Amniotic epithelial cell (primary cell): ENCODE measurements at places on chromosomes 16 and 17.
A peak's percentile ranks its signal among the peaks of the same experiment; 100 is the strongest.

- DNase-seq, result no peak
These were observed 101.1 kb downstream of the XYLT1 start for GRCh38 chr16:17369421-17370222.

GRCh38 chr16:81513204-81514040, 68.8 kb downstream of the CMIP start:
- no peak for DNase-seq

GRCh38 chr17:61414141-61414935, 14.7 kb downstream of the TBX2 start:
- no peak for DNase-seq

DNA sequence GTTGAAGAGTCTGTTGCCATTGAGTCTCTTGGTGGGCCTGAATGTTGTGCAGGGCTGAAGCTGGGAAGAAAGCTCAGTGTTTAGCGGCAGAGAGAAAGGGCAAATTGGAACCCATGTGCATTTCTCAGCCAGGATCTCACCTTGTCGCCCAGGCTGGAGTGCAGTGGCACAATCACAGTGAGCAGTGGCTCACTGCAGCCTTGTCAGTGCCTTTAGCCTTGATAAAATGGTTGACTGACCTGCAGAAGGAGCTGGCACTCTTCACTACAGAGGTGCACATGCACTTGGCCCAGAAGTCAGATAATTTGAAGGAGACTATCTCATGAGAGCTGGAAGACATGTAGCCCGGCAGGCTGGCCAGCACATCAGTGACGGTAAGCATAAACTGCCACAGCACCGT, 124.2 kb upstream of the TBX2 start:
- no peak for DNase-seq

DNA sequence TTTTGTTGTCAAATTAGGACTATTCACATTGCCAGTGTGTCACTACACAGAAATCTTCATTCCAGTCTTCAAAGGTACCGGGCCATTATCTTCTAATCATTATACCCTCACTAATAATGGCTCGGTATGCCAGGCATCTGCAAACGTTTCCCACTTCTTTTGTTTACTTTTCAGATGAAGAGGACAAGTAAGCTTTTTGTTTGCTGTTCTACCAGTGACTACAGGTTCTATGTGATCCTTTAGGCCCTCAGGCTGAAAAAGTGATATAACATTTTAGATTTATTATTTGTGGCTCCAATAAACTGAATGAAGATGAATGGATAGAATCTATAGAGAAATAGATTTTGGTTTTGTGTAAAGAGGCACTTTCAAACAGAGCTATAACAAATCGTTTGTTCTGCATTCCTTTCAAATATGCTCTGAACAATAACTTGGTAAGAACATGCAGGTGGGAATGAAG, 403 bp upstream of the KRTAP3-1 start:
- DNase-seq, result no peak

DNA sequence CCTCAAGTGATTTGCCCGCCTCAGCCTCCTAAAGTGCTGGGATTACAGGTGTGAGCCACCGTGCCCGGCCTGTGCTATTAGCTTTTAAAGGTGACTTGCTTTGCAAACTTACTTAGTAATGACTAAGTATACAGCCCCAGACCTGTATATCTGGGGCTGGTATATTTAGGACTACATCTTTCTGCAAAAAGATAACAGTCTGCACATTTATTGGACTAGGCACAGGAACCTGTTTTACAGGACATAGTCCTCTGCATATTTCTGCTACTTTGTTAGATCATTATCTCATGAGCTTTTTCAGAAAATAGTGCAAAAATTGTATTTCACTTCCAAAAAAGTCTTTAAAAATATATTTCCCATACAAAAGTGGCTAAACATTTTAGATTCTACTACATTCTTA, 1.3 kb downstream of the KRT24 start:
- no peak for DNase-seq

GRCh38 chr17:43360376-43360738, 38.4 kb upstream of the ARL4D start:
- DNase-seq, result peak; percentile 90

- DNase-seq, result no peak
These were observed 40.0 kb downstream of the ATP2C2 start for GRCh38 chr16:84408314-84408690.

GRCh38 chr17:78865682-78866390, 25.2 kb upstream of the USP36 start:
- DNase-seq, result peak; percentile 72
